ENCODE measurements at places on chromosomes 11 and 22.

DNA sequence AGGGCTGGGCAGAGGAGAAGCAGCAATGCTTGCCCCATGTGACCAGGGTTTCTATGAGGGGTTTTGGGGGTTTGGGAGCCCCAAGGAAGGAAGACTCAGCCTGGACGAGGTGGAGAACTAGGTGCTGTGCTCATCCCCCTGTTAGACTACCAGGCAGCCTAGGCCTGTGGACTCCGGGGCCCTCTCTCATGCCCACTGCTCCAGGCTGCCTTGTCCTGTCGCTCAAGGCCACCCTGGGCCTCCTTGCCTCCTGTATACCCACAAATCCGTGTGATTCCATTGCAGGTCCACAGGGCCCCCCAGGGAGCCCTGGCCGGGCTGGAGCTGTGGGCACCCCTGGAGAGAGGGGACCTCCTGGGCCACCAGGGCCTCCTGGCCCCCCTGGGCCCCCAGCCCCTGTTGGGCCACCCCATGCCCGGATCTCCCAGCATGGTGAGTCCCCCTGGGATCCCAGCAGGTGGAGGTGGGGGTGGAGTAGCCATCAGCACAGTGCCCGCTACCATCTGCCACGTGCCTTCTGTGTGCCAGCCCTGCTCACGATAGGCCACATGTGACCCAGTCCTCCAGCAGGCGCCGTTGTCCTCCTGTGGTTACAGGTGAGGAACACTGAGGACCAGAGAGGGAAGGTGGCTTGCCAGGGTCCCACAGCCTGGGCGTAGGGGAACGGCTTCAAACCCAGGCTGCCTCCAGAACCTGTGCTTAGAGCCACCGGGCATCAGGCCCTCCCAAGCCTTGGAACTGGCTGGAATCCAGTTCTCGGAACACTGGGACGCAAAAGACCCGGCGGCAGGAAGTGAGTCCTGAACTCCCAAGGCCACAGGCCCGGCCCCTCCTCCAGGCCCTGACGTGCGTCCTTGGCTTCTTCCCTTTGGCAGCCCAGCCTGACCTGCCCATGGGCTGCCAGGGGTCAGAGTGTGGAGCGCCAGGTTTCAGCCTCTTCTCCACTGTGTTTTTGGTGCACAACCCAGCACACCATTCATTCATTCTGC lies 26.6 kb downstream of the EMID1 start:
- no peak for DNase-seq

- DNase-seq: no peak
These were observed 15.1 kb downstream of the DGKZ start for GRCh38 chr11:46362156-46363030.

DNA sequence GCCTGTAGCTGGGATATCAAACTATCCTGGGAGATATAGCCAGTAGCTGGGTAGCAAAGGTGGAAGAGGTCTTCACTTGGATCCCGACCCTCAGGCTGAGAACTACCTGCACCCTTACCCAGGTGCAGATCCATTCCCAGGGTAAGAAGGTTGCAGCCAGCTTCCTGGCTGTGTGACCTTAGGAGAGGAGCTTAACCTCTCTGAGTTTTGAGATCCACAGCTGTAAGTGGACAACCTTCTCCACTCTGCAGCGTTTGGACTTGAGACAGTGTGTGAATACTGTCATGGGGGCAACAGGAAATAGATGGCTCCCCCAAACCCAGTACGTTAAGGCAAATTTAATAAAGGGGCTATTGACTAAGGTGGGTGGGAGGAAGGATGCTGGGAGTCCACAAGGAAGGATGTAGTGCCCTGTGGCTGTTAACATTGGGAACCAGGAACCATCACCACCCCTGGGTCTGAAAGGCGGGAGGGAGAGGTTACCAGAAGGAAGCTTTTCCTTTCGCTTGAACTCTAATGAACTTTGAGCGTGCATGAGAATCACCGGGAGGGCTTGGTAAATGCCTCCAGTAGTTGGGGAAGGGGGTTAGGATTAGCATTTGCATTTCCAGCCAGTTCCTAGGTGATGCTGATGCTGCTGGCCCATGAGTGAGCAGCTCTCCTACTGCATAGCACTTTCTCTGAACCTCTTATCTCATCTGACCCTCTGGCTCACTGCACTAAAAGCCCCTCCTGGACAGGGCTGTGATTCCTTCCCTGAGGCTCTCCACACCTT lies 24.4 kb downstream of the SGSM1 start:
- no peak for DNase-seq

GRCh38 chr11:118634431-118635236 lies 27.2 kb downstream of the PHLDB1 start:
- DNase-seq: no peak

DNA sequence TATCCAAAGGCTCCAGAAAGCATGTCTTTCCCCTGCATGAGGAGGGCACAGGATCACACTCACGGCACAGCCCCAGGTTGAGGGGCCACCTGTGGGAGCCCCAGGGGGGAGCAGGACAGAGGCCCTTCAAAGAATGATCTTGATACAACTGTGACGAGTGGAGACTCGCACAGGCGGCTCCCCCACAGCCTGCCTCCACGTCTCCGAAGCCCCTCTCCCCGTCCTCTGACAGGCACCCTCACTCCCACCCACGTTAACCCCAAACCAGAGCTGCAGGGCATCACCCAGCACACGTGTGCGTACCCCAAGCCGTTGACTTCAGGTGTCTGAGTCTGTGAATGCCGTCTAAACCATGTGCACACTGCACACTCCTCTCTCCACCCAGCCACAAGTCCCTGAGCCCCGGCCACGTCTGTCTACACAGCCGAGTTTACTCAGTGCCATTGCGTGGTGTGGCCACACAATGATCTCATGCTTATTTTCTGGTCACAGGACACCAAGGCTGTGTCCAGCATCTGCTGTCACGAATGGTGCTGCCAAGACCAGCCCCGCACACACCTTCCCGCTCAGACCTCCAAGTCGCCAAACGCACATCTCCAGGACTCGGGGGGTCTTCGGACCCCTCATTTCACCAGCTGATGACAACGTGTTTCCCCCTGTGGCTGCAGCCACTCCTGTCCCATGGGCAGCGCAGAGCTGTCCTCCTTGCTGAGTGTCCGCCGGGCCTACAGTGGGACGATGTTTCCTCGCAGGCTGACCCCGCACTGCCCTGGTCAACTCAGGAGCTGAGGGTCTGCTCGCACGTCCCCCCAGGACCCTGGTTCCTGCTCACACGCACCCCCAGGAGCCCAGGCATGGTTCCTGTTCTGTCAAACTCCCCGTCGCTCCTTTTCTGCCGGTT lies 251.2 kb downstream of the BRD1 start:
- no peak for DNase-seq

- peak; percentile 22 for DNase-seq
These were observed 42.1 kb downstream of the PRDM10 start for GRCh38 chr11:129960216-129961214.

DNA sequence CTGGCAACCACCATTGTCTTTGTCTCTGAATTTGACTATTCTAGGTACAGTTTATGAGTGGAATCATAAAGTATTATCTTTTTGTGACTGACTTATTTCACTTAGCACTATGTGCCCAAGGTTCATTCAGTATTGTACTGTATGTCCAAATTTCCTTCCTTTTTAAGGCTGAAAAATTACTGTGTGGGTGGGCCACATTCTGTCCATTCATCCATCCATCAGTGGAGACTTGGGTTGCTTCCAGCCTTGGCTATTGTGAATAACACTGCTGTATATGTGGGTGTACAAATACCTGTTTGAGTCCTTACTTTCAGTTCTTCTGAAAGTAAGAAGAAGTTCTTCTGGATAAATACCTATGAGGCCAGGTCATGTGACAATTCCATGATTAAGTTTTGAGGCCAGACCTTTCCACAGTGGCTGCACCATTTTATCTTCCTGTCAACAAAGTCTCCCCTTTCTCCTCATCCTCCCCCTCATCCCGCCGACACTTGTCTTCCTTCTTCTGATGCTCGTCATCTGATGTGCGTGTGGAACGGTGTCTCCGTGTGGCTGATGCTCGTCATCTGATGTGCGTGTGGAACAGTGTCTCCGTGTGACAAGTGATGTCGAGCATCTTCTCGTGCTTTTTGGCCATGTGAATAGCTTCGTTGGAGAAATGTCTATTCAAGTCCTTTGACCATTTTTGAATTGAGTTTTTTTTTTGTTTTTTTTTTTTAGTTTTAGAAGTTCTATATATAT lies 49.5 kb downstream of the SBF1 start:
- no peak for DNase-seq

DNA sequence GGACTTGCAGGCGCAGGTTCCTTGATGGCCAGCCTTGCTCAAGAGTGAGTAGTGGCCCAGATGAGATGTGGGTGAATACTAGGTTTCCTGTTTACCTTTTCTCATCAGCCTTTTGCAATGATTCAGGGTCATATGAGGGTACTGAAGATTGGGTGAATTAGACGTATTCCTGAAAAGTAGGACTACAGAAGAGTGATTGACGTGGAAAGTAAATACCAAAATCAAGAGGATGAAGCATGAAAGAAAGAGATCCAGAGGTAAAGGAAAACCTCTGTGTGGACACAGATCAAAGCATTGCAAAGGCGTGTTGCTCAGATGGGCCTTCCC lies 59.9 kb downstream of the CYB5R2 start:
- no peak for DNase-seq

DNA sequence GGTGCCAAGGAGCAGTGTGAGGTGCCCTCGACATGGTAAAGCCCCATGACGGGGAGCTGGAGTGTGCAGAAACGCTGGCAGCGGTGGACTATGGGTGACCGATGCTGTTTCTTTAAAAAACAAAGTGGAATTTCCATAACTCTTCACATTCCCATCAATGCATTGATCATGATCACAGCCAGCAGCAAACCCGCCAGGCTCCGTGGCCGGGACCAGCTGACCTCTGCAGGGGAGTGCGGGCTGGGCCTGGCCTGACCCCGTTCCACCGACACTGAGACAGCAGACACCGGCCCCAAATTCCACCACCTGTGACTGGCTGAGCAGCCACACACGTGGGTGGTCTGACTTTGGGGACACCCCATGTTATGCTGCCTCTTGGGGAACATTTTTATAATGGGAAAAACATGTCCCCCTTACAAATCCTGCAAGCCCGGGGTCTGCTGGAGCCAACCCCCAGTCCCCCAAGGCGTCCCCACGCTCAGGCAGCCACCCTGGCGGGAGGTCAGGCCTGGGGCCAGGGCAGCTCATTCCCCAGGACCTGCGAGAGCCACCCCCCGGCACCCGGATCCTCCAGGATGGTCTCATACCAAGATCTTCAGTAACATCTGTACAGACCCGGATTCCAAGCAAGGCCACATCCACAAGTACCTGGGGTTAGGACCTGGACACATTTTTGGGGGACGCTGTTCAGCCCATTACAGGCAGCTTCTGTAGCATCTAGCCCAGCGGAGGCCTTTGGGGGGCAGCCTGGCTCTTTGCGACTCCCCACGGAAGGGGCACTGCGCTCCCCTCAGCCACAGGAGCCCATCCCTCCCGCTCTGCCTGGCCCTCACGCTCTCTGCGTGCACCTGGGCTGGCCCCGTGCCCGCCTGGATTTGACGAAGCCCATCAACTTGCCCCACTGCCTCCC lies 20.6 kb downstream of the OSBPL5 start:
- DNase-seq: no peak

DNA sequence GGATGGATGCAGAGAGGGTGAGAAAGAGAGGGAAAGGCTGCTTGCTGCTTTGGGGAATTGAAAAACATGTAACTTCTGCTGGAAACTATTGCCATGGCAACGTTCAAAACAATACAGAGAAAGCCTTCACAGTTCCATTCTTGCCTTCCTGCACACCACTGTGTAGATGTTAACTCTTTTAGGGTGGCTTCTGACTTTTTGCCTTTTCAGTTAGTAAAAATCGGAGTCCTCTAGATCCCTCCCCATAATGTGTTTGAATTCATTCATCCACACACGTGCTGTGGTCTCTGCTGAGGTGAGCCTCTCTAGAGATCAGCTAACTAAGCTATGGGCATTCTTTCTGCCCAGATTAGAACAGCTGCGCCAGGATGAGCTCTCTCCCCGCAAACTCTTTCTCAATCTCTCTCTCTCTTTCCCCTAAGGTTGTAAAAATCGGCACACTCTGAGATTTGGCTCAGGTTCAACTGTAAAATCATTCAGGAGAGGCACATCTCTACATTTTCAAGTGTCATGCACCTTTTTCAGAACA lies 1178.3 kb downstream of the LRRC4C start:
- DNase-seq: no peak

GRCh38 chr11:20042811-20043341 lies 117.4 kb downstream of the DBX1 start:
- DNase-seq: no peak

DNA sequence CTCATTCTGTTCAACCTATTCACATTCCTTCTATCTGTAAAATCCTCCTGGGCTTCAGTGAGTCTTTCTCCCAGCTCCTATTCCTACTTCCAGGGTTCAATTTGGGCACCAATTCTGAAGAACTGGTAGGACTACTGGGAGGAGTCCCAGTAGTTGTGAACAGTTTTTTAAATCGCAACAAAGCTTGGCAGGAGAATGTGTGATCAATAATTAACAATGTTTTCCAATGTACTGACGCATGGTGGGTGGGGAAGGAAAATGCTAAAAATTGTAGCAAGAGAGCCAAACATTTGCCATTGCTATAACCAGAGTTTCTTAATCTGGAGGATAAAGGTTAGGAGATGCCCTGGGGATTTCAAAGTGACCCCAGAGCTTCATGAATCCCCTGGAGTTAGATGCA lies 27.3 kb upstream of the PRSS23 start:
- DNase-seq: no peak

DNA sequence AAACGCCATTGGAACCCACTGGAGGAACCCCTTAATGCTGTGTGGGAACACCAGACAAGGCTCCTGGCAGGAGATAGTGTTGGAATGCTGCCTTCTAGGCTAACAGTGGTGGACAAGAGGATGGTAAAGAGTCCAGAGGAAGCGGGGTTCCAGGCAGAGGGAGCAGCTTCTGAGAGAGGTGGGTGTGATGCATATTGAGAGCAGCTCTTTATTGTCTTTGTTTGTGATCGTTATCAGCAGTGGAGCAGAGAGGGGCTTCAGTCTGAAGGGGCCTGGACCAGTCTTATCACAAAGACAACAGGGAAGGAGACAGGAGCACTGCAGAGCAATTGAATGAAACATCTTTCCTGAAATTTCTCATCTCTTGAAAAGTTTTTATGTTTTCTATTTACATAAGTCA lies 106.8 kb upstream of the PLET1 start:
- DNase-seq: no peak

GRCh38 chr11:66418168-66418985 lies 2.5 kb upstream of the NPAS4 start:
- DNase-seq: peak; percentile 84

DNA sequence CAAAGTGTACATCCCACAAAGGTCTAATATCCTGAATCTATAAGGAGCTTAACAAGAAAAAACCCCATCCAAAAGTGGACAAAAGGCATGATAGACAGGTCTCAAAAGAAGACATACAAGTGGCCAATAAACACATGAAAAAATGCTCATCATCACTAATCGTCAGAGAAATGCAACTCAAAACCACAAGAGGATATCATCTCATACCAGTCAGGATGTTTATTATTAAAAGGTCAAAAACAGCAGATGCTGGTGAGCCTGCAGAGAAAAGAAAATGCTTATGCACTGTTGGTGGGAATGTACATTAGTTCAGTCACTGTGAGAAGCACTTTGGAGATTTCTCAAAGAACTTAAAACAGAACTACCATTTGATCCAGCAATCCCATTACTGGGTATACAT lies 12.7 kb downstream of the LGALS12 start:
- no peak for DNase-seq
